ENCODE measurements at places on chromosomes 7 and 10. TPM values are rescaled to one million over a fixed set of nuclear protein-coding genes. Genes with fewer than 3 reads are reported as not detected.

Gene NXPH1
- not detected for total RNA-seq

- DNase-seq = no peak
Observed at GRCh38 chr7:32026083-32026425, 44.2 kb downstream of the PDE1C start.

Gene CASP7
- total RNA-seq = 39.3 TPM

DNA sequence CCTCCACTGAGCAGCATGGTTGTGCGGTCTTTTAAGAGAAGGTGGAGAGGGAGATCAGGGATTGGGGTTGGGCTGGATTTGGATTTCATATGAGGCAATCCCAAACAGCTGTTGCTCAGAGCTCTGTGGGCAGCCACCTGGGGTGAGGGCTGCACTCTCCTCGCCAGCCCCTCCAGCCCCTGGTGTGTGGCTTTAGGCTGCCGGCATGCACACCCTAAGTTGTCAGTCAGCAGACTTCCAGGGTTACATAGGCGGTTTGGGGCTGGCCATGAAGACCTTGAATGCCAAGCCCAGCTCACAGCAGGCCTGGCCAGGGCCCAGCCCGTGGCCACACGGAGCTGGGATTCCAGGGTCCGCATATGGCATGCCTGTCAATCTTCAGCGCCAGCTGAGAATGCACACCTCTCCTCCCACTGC is 54.8 kb downstream of the ZMIZ1 start:
- no peak for DNase-seq

- DNase-seq = no peak
Observed at GRCh38 chr7:47893721-47894365, 54.4 kb downstream of the PKD1L1 start.

DNA sequence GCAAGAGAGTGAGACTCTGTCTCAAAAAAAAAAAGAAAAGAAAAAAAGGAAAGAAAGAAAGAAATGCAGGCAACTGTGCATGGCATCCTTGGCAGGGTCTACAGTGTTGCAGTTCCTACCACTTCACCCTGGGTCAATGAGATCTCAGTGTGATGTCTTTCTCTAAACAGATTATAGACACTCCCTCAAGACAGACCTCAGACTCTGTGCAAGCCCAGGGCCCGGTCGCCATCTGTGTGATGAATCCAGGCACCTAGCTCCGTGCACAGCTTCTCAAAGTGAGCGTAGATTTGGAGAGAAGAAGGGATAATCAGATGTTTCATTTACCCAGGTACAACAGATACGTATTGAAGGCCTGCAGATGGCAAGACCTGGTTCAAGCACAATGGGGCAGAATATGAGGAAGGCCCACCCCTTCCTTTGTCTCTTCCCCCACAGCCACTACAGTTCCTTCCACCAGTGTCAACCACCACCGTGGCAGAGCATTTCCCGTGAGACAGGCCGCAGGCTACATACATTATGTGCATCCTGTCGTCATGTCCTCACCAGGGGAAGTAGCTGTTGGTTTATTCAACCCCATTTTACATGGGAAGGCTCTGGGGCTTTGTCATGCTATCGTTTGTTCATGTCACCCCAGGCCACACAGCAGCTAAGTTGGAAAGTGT is 471.7 kb upstream of the GALNT17 start:
- no peak for DNase-seq

Gene IDI2
- not detected for total RNA-seq

- DNase-seq = no peak
Observed at GRCh38 chr7:158959021-158959717, 102.8 kb downstream of the DYNC2I1 start.

DNA sequence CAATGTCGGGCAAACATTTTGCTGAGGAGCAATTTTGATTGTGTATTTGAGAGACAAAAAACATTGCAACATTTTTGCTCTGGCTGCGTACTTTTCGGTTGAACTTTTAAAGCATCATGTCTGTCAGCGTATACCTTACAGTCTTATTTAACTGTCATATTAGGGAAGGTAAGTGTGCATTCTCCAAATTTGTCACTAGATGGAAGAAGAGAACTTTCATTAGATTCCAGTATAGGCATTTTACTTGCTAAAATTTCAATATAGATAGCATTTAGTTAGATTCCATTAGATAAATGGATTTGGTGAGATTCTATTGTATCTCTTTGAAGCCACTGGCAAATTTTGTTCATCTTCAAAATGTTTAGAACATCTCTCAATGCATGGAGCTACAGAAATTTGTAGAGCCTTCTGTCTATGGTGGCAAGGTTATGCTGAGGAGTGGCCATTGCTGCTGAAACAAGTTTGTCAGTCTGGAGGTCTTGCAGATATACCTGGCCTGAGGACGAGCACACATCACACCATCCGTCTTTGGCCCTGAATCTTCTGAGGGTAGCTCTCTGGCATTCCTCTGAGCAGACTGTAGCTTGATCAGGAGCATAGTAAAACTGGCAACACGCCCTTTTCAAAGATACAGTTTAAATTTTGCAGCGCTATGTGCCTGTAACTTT is 437.5 kb upstream of the MBL2 start:
- DNase-seq = peak; percentile 14

DNA sequence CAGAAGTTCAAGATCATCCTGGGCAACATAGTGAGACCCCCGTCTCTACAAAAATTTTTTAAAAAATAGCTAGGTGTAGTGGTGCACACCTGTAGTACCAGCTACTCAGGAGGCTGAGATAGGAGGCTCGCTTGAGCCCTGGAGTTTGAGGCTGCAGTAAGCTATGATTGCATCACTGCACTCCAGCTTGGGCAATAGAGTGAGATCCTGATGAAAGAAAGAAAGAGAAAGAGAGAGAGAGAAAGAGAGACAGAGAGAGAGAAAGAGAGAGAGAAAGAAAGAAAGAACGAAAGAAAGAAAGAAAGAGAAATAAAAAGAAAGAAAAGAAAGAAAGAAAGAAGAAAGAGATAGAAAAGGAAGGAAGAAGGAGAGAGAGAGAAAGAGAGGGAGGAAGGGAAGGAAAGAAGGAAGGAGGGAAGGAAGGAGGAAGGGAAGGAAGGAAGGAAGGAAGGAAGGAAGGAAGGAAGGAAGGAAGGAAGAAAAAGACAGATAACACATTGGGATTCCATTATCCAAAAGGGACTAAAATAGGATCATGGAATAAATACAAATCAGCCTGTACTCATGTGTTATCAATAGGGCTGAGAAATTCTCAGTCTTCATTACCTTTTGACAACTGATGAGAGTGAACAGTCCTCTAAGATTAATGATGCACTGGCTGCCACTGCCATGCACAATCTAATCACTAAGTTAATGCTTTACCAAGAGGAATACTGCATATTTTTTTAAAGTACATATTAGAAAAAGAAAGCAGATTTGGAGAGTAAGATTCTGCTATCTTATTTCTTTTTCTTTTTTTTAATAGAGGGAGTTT is 35.4 kb upstream of the WAC start:
- no peak for DNase-seq

Gene LEP
- total RNA-seq = not detected

DNA sequence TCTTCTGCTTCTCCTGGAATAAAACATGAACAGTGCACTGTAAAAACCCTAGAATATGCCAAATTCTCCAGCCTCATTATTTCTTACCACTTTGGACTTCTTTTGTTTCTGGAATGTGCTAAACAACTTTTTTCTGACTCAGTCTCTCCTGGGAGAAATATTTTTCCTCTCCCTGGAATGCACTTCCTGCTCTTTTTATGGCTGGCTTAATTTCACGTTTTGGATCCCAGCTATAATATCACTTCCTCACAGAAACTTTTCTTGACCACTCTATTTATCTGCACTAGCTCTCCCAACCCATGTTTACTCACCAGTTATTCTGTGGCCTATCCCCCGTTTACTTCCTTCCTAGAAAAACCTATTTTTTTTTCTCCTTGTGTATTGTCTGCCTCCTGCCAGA is 26.7 kb downstream of the ABCB5 start:
- no peak for DNase-seq

Gene EBF3
- not detected for total RNA-seq

Gene DOCK1
- 25.5 TPM for total RNA-seq

DNA sequence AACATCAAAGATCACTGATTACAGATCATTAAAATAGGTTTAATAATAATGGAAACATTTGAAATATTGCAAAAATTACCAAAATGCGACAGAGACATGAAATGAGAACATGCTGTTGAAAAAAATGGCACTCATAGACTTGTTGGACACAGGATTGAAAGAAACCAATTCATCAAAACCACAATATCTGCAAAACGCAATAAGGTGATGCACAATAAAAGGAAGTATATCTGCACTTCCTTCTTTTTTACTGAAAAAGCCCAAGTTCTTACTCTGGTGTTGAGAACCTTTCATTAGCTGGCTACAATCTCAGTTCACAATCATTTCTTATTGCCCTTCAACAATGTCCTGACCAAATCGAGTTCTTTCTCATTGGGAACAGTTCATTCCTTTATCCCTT is 28.7 kb downstream of the TMEM106B start:
- no peak for DNase-seq
